Fibroblast of gingiva (primary cell): ENCODE measurements at places on chromosomes 7 and 10.
A peak's percentile ranks its signal among the peaks of the same experiment; 100 is the strongest.

- DNase-seq: no peak
These were observed 124.7 kb downstream of the WDR37 start for GRCh38 chr10:1180836-1181235.

DNA sequence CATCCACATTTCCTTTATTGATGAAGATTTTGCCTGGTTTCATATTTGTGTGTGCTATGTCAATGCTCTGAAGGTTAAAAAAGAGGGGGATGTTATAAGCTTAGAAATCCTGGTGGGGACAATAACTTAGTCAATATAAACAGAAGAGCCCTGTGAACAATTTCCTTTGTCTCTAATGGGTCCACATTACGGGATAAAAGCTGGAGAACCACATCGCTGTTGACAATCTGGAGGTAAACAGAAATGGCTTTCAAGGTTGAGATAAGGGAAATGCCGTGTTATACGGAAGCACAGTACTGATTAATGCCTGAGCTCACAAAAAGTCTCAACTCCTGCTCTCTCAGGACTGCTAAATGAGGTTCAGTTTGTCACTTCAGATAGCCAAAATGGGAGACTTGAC lies 16.8 kb downstream of the ASAH2 start:
- DNase-seq: no peak

DNA sequence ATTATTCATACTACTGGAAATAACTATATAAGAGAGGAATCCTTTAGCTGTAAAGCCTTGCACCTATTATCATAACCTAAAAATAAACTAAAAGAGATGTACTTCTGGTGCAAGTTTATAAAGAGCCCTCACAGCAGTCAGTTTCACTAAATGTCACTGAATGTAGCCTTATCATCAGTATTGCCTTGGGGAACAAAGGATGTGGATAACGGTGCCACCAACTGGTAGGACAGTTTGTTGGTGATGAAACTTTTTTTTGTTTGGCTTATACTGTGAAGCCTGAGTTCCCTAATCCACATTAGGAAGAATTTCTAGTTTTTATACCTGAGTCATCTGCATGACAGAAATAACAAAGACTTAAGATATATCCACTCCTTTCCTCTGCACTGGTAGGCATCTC lies 117.9 kb upstream of the COL1A2 start:
- DNase-seq: peak; percentile 55

GRCh38 chr7:80783678-80784327 lies 135.0 kb downstream of the SEMA3C start:
- DNase-seq: peak; percentile 34

- no peak for DNase-seq
These were observed 588.6 kb upstream of the MKI67 start for GRCh38 chr10:128714644-128715415.

DNA sequence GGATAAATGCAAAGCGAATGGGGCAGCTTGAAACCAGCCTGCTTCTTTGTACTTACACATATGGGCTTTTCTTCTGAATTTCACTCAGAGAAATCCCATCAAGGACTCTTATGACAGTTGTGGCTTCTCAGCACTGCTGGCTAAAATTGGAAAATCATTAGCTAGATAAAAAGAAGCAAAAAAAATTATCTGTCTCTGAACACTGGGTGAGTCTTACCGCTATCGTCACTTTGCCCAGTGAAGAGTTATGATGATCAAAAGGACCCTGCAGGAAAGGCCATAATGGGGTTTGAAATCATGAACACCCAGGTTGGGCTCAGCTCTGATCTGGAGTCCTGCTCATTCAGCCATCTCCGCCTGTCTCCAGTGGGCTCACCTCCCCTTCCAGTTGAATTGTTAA lies 34.3 kb downstream of the AOAH start:
- DNase-seq: no peak

DNA sequence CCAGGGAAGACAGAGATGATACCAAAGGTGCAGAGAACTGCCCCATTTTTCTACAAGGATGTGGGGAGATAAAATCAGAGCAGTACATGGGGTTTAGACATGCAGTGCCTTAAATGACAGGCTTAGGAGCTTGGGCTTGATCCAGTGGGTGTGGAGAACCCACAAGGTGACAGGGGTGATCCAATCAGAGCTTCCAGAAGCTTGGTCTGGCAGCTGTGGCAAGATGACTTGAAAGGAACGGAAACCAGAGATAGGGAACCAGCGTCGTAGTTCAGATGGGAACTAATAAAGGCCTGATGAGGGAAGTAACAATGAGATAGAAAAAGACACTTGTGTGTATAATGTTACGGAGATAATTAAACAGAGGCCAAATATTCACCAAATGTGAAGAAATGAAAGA lies 80.7 kb downstream of the SLC37A3 start:
- no peak for DNase-seq

- DNase-seq: no peak
These were observed 24.5 kb downstream of the CNPY1 start for GRCh38 chr7:155521743-155522398.

GRCh38 chr7:21851559-21851967 lies 94.1 kb downstream of the CDCA7L start:
- no peak for DNase-seq

DNA sequence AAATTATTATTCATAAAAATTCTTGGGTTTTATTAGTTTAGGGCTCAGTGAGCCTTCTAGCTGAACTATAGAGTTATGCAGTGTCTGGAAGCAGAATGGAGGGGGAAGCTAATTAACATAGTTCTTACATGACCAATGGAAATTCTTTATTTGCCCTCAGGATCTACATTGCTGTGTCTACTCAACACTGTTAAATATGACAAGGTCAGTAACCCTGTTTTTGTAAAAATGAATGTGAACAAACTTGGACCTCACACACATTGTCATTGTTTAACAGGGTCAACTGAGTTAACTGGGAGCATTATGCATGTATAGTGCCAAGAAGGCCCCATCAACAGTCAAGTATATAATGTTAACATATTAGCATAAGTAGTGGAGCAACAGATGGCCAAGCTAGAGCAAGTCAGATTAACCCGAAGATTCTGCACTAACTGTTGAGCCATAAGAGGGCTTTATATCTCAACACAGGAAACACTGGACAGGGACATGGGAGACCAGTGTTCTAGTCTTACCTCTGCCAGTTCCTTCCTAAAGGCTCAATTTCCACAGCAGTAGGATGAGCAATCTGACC lies 122.5 kb upstream of the SEM1 start:
- DNase-seq: no peak

GRCh38 chr10:43196131-43196980 lies 58.1 kb downstream of the CSGALNACT2 start:
- DNase-seq: no peak

DNA sequence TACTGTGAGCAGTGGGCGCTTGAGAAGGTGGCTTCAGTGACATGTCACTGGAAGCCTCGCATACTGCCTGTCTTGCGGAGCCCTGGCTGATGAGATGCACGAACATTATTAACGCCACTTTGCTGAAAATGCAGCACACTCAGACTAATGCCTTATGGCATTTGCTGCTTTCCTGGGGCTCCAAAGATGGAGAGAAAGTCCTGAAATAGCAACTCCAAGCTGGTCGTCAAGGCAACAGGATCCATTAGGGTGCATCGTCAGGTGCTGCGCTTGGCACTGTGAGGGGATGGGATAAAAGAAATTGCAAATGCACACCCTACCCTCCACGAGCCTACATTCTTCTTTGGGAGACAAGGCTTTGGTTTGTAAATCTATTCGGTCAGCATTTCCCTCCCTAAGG lies 592.5 kb downstream of the TYW1 start:
- DNase-seq: no peak

DNA sequence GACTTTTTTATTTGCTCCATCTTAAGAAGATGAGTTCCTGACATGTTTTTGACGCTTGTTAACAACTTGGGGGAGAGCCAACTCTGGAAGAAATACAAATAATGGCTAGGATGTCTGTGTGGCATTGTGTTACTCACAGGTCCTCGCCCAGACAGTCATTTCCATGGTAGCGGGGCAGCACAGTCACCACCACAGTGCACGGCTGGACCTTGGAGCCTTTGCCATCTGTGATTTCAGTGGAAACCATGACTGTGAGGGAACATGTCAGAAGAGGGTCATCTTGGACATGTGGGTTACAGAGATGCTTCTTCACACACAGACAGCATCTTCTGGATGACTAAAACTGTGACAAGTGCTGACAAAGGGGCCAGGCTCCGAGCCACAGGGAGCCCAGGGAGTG lies 74.5 kb downstream of the PKD1L1 start:
- no peak for DNase-seq

DNA sequence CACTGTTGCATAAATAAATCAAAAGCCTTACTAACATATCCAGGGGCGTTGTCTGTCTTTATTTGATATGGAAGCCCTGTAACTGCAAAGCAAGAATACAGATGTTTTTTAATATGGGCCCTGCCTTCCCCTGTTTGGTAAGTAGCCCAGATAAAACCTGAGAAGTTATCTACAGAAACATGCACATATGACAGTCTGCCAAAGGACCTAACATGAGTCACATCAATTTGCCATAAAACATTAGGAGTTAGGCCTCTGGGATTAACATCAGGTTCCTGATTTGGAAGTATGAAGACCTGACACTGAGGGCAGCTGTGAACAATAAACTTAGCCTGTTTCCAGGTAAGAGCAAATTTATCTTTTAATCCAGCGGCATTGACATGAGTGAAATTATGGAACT lies 1588.8 kb downstream of the REEP3 start:
- DNase-seq: no peak

DNA sequence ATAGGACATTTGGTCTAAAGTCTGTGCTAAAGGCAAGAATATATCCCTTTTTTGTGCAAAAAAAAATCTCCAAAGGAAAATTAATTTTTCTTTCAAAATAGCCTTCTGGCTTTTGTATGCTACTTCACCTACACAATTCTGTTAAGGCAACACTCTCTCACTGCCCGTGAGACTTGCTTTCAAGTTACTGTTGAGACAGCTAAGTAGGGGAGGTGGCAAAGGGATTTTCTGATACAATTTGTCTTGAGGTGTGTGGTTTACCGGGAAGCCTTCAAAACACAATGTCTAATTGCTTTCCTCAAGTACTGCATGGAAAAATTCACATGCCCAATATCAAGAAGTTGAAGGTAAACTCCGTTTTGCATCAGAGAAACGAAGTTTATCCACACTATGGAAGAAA lies 50.8 kb upstream of the RSU1 start:
- no peak for DNase-seq

DNA sequence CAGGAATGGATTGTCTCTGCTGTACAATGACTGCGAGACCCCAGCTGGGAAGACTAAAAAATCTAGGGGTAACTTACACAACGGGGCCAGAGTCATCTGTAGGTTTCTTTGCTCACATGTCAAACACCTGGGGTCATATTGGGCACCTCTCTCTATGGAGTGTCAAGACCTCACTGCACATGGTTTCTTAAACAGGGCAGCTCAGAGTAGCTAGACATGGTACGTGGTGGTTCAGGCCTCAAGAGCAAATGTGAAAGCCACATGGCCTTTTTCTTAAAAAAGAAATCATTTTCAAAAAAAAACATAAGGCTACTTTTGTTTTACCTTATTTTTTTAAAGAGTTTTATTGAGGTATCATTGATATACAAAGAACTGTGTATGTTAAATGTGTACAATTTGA lies 162.2 kb upstream of the ITGB1 start:
- no peak for DNase-seq

- DNase-seq: no peak
These were observed 428.3 kb downstream of the TNS3 start for GRCh38 chr7:47153576-47153975.

GRCh38 chr10:121065330-121065729 lies 214.2 kb downstream of the WDR11 start:
- DNase-seq: no peak

DNA sequence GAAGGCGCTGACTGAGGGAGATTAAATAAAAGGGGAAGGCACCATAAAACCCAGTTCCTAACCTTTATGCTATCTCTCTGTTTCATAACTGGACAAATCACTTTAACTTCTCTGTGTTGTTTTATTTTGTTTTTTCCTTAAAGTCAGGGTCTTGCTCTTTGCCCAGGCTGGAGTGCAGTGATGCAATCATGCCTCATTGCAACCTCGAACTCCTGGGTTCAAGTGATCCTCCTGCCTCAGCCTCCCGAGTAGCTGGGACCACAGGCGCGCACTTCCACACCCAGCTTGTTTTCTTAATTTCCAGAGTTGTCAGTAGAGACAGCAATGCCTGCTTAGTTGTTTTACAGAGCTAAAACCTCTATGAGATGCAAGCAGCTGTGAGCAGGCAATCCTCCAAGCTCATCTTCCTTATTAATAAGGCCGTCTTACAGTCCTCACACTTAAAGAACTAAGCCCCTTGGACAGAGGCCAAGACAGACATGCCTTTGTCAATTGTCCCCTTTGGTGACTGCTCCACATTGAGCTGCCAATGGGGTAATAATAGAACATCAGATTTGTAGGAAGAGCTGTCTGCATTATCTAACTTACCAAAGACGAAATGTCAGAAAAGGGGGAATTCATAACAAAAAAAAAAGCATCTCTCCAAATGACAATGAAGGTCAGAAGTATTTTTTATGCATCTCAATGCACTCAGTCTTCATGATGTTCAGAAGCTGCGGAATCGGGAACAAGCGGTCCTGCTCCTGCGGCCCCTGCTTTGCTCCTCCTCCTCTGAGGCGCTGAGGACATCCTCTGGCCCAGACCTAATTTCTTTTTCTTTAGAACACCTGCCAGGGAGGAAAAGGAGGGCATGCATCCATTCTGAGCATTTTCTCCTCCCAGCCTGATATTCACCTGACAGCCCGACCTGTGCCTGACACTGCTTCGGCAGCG lies 62.7 kb upstream of the RNF32 start:
- DNase-seq: no peak

DNA sequence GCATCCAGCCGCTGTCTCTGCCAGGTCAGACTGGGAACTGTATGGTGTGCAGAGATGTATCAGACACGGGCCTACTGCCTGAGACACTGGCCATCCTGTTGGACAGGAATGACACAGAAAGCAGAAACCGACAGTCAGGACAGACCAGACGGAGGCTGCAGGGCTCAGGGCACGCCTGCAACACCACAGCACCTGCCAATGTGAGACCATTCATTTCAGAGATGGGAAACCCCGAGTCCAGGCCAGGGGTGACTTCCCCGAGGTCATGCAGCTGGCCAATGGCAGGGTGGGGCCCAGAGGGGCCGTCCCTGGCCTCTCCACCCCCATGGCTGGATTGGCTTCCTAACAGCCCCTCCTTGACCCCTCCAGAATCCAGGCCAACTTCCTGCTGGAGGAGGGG lies 34.7 kb downstream of the GRID1 start:
- no peak for DNase-seq

GRCh38 chr7:143042790-143043271 lies 9.3 kb upstream of the OR6V1 start:
- no peak for DNase-seq

- DNase-seq: no peak
These were observed 4.8 kb upstream of the TAF3 start for GRCh38 chr10:7813481-7813880.

- no peak for DNase-seq
These were observed 85.4 kb upstream of the PLXDC2 start for GRCh38 chr10:19730907-19731217.

DNA sequence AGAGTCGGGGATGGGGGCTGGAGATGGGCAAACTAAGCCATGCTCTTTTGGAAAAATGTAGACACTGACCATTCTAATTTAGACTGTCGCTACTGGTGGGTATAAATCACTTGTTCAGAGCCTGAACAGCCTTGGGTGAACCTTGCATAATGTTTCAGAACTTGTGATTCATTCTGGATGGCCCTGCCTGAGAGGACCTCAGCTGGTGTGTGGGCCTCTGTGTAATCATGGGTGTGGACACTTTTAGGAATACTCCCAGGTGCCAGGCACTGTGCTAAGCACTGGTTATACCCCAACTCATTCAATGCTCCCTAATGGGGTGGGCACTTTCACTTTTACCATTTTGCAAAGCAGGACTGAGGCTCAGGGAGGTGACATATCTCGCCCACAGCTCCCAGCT lies 26.8 kb upstream of the TM9SF3 start:
- DNase-seq: no peak
